Stimulated activated CD4-positive, alpha-beta T cell treated with anti-CD3 and anti-CD28 coated beads, Interleukin-2, amount 100 ng/mL, for 4 hours (primary cell): ENCODE measurements at places on chromosomes 16 and 17.

DNA sequence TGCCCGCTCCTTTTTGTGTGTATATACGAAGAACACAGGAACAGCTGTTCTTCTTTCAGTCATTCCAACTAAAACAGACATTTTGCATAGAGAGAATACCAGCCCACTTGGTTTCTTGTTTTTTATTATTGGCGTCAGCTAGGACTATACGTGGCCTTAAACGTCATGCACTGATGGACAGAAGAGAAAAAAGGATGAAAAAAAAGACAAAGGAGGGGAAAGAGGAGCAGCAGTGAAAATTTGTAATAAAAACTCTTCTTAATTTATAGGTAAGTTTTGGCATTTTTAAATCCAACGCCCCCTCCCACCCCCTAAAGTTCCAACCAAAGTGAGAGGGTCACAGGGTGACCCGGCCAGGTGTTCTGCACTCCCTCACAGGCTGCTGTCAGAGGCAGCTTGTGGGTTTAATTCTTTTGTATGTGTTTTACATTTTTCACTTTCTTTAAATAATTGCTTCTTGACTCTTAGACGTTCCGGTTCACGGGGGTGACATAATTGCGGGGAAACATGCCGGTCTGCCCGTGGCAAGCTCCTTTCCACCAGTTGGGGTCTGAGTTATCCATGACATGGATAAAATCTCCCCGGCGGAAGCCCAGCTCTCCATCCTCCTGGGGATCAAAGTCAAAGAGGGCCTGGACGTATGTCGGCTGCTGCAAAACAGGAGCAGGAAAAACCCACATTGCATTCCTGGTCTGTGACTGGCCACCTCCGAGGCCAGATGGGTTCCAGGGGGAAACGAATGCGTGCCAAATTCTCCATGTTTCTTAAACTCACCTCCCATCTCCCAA is 30.9 kb upstream of the SLC25A19 start:
- no peak for DNase-seq

DNA sequence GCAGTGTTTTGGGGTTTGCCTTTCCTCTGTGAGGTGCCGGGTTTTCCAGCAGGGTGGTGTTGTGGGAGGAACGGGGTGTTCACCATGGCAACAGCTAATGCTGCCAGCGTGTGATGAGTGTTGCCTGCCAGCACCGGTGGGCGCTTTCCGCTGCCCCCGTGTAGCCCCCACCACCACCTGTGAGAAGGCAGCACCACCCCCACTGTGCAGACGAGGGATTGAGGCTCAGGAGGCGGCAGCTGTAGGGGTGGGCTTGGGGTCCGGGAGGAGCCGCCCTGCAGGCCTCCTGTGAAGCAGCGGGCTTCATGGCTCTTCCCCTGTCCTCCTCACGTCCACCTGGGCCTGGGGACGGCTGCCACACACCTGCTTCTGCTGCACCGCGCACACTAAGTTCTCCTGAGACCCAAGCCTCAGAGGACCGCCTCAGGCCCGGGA is 5.2 kb downstream of the RAB40C start:
- DNase-seq: no peak

DNA sequence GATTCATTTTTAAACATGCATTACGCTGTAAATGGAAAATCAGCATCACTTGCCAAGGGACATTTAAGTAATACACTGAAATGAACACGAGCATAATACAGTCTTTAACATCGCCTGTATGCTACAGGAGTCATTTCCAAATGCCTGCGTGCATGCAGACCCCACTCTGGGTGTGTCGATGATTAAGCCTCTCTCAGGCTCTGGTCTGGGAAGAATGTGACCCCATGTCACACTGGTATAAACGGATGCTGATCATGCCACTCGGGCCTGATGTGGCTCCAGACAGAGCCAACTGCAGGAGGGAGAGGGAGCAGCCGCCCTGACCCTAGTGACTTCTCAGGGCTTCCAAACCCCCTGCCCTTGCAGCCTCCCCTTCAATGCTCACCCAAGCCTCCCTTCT is 10.8 kb downstream of the EMP2 start:
- DNase-seq: no peak

DNA sequence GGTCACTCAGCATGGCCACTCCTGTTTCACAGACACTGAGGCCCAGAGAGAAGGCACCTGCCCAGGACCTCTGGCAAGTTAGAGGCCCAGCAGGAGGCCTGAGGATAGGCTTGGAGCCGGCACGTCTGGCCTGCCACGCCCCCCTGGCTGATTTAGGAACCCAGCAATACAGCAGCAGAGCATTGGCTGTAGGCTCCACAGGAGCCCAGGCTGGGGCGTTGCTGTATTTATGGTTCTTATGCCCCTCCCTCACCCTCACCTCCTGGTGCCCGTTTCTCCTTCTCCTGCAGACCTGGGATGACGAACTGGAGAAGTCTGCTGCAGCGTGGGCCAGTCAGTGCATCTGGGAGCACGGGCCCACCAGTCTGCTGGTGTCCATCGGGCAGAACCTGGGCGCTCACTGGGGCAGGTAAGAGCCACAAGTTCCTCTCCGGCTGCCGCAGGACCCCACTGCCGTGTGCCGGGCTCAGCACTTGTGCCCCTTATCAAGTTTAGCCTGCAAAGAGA is 25.8 kb downstream of the CRISPLD2 start:
- DNase-seq: no peak

GRCh38 chr17:76734080-76734840 is 2.9 kb downstream of the SRSF2 start:
- no peak for DNase-seq

GRCh38 chr17:81412490-81413093 is 17.3 kb downstream of the BAHCC1 start:
- peak; percentile 58 for DNase-seq

- no peak for DNase-seq
These were observed 1.1 kb downstream of the ROGDI start for GRCh38 chr16:4801051-4801961.

DNA sequence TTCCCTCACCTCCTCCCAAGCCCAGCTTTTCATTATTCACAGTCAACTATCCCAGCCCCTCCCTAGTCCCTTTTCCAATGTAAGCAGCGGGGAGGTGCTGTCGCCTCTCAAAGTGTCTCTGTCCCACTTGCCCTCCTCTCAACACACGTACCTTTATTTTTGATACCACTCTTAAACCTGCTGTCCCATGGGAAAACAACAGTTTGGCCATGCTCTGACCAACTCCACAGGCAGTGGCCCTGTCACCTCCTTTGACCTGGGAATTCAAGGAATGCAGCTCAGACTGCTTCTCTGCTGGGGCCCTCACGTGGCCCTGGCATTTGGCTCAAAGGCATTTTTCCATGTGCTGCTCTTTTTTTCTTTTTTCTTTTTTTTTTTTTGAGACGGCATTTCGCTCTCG is 4.2 kb downstream of the LYRM9 start:
- no peak for DNase-seq

DNA sequence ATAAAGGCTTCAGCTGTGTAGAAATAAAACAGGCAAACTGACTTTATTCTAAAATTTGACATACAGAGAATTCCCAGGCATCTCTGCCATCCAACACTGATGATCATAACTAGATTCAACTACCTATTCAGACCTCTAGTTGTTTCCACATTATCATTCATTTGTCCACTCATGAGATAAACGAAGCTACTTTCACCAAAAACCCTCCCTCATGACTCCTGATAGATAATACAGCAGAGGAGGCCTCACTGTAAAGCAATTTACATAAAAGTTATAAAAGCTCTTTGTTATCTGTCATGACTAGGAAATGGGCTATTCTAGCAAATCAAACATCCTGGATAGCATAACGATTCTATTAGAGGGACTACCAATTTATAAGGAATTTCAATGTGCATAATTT is 19.6 kb upstream of the RFFL start:
- no peak for DNase-seq

GRCh38 chr16:27618606-27619327 is 68.8 kb downstream of the KATNIP start:
- no peak for DNase-seq

- DNase-seq: no peak
These were observed 64.3 kb upstream of the RCVRN start for GRCh38 chr17:9969301-9969935.

GRCh38 chr17:15233022-15233805 is 31.9 kb downstream of the PMP22 start:
- DNase-seq: no peak
